ENCODE measurements at places on chromosomes 3 and 15.
A peak's percentile ranks its signal among the peaks of the same experiment; 100 is the strongest.

GRCh38 chr3:5616873-5617272 is 429.4 kb downstream of the EDEM1 start:
- no peak for DNase-seq

DNA sequence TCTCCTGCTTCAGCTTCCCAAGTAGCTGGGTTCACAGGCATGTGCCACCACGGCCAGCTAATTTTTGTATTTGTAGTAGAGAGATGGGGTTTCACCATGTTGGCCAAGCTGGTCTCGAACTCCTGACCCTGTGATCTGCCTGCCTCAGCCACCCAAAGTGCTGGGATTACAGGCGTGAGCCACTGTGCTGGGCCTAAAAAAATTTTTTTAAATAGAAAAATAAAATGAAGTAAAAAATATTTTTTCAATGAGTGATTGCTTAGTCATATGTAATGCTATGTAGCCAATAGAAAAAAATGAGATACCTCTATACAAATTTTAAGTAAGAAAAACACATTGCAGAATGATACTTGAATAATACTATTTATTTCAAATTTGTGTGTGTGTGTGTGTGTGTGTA is 27.9 kb upstream of the SLC30A4 start:
- DNase-seq, result no peak

GRCh38 chr3:78729946-78730345 is 1037.9 kb downstream of the ROBO1 start:
- no peak for DNase-seq

DNA sequence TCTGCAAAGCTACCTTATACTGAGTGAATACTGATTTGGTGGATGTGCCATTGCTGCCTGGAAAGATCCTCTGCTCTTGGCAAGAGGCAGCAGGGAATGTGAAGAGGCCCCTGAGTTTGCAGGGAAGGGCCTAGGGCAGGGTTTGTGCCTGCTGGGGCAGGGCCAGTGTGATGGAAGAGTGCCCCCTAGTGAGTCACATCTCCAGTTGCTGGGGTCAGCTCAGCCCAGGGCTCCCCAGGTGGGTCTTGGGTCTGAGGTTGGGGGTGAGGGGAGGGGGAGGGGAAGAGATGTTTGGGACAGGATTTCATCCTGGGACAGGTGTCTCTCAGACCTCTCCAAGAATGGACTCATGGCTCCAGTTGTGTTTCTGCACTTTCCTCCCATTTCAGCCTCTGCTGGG is 4.1 kb upstream of the AMOTL2 start:
- no peak for DNase-seq

DNA sequence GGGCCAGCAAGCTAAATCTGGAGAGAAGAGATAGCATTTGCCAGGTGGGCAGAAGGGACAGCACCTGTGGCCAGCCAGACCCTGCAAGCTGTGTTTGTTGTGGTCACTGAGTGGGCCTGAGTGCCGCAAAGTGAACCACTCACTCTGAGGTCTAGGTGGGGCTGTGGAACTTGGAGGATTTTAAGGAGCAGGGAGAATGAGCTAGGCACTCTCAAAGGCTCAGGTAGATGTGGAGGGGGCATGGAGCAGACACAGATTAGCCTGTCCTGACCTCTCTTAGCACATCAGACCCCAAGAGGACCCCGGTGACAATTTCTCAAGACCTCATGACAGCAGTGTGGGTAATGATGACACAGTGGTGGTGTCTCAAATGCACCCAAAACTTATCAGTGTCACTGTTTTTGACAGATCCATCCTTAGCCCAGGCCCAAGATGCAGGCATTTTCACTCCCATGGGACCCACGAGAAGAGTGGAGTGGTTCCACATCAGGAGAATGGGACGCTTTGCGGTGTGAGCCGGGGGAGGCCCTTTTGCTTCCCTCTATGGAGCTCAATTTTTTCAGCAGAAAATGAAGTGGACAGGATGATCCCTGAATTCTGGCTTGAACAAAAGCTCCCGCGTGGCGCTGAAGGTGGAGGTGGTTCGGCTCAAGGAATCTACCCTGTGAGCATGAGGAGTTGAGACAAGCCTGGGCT is 43.8 kb upstream of the TLE3 start:
- DNase-seq, result no peak

GRCh38 chr15:71148048-71148447 is 32.8 kb downstream of the THSD4 start:
- no peak for DNase-seq

DNA sequence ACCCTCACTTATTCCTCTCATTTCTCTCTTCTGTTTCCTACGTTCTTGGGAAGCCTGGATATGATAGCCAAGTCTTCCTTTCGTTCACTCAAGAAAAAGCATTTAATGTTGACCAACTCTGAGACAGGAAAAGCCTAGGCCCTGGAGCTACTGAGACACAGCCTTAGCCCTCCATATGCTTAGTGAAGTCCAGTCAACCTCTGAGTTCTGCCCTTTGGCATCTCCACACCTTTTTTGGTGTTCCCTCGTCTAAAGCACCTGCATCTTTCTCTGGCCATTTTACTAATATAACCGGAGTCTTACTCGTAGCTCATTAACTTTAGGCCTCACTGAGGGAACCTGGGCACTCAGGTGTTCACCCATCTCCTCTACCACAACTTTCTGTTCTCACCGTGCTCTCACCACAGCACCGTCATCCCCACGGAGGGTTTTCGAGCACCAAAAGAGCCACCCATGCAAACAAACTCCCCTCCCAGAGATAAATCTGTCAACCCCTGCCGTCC is 632 bp downstream of the MTHFS start:
- DNase-seq, result no peak

- DNase-seq, result no peak
Observed at GRCh38 chr3:143751643-143752178, 96.6 kb downstream of the SLC9A9 start.

DNA sequence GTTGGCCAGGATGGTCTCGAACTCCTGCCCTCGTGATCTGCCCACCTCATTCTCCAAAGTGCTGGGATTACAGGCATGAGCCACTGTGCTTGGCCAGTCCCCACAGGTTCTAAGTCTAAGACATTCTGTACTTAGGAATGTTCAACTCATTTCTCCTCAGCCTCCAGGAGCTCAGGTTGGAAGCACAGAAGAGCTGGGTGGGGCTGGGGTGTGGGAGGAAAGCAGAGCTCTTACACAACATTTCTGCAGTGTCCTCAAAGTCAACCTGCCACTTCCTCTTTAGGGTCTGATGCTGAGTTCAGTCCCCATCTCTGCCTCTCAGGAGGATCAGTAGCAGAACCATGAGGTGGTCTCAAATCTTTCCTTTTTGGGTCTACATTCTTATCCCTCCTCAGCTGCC is 75.5 kb downstream of the MRPL46 start:
- DNase-seq, result no peak

- no peak for DNase-seq
Observed at GRCh38 chr3:156489462-156489911, 65.4 kb downstream of the SSR3 start.

GRCh38 chr3:144655423-144655822 is 683.8 kb downstream of the DIPK2A start:
- DNase-seq, result no peak

- DNase-seq, result peak; percentile 87
Observed at GRCh38 chr3:133540896-133541674, 32.4 kb upstream of the CDV3 start.

DNA sequence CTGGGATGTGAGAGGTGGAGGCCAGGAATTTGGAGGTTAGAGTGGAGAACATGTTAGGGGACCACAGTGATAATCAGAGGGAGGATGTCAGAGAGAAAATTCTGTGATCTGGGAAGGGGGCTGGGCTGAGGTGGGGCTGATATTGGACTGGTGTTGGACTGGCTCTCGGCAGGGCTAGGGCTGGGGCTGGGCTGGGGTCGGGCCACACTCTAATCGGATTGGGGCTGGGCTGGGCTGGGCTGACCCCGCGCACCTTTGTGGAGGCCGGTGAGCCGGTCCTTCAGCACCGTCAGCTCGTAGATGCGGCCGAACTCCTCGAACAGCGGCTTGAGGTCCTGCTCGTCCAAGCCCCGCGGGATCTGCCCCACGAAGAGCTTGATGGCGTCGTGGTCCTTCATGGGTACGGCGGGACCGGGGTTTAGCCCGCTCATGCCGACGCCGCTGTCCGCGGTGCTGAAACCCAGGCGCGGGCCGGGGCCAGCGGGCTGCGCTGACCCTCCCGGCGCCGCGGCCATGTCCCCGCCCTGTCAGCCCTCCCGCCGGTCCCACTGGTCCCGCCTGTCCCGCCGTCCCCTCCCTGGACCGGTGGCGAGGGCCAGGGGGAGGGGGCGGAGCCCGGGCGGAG is 485 bp downstream of the CELF6 start:
- peak; percentile 68 for DNase-seq

GRCh38 chr3:57972531-57973111 is 35.6 kb upstream of the FLNB start:
- peak; percentile 81 for DNase-seq

GRCh38 chr15:58966698-58967097 is 20.8 kb upstream of the RNF111 start:
- no peak for DNase-seq

GRCh38 chr3:48451270-48451669 is 4.7 kb downstream of the ATRIP start:
- DNase-seq, result no peak

- DNase-seq, result peak; percentile 79
Observed at GRCh38 chr3:71423151-71423906, 160.2 kb downstream of the FOXP1 start.

DNA sequence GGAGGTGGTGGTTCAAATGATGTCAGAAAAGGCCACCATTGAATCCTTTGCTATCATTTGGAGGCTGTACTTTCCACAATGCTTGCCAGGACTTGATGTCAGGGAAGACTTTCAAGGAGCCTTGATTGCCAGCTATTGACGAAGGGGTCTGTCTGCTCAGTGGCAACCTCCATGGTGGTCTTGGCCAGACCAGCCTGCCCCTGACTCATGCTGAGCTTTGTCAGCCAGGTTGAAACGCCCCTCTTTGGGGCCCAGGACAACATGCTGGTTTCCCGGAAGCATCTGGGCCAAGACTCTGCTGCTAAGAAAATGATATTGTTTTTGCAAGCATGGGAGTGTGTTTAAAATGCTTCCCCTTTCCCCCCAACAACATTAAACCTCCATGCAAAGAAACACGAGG is 26.7 kb downstream of the CGNL1 start:
- no peak for DNase-seq
